ENCODE measurements at places on chromosomes 6 and 20.
A peak's percentile ranks its signal among the peaks of the same experiment; 100 is the strongest.

DNA sequence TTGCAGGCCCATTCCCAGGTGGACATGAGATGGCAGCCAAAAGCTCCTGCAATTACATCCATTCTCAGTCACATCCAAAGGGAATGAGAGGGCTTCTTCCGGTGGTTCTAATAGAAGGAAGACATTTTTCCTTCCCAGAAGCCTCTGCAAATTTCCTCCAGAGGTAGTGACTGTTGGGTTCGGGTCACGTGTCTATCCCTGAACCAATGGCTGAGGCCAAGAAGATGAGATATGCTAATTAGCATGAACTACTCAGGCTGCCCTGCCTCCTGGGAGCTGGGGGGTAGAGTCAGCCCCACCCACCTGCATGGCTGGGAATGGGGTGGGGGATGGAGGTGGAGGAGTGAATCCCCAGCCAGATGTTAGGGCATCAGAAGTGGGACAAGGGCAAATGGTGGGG is 61.3 kb upstream of the IYD start:
- DNase-seq, result no peak

DNA sequence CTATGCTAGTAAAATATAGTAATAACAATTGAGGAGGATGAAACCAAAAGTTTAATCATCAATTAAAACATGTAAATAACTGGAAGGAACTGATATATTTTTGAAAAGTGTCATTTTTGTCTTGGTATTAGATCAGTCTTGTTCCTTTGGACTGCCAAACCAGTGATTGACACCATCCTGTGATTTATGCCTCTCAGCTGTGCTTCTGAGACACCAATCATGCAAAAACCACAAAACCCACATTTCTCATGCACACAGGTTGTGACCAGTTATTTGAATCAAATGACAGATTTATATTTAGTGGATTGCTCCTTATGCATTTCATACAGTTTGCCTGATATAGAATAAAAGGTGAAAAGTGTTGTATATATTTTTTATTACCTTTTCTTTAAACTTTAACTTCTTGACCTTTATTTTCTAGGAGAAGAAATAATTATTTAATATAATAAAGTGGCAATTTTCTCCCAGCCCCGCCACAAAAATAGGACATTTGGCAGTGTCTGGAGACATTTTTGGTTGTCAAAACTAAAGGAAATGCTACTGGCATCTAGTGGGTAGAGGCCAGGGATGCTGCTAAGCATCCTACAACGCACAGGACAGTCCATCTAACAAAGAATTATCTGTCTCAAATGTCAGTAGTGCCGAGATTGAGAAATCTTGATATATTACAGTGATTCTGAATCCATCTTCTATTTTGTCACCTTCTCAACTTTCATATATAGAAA is 383.6 kb downstream of the BCKDHB start:
- DNase-seq, result no peak

DNA sequence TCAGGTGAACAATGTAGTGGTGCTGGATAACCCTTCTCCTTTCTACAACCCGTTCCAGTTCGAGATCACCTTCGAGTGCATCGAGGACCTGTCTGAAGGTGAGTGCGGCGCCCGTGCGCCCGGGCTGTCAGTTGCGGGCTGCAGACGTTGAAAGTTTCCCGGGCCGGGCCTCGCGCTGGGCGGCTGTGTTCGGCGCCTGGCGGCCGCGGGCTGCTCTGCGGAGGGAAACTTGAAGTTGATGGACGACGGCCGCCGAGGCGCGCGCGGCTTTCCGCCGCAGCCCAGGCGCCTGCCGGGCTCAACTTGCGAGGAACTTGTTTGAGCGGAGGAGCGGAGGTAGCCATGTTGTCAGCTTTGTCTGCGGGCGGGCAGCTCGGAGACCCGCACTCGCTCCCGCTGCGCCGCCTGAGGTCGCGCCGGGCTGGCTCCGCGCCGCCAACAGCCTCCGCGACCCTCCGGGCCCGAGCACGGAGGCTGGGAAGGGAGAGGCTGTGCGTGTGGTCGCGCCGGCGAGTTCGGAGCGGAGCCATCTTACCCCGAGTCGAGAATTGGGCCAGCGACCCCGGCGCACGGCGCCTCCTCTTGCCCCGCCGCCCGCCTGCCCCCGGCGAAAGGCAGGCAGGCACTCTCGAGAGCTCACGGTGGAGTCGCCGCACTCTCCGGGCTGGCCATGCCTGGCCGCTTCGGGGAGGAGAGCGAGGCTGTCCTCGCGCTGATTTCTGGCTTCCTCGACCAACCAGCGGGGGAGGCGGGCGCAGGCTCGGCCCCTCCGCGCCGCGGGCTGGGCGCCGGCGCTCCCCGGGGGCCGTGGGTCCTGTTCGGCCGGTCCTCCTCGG is 691 bp downstream of the ASF1A start:
- peak; percentile 54 for DNase-seq

- DNase-seq, result no peak
Measured at GRCh38 chr20:19850198-19850533, 92.1 kb downstream of the RIN2 start.

GRCh38 chr6:54260025-54260424 is 48.2 kb upstream of the TINAG start:
- DNase-seq, result no peak

DNA sequence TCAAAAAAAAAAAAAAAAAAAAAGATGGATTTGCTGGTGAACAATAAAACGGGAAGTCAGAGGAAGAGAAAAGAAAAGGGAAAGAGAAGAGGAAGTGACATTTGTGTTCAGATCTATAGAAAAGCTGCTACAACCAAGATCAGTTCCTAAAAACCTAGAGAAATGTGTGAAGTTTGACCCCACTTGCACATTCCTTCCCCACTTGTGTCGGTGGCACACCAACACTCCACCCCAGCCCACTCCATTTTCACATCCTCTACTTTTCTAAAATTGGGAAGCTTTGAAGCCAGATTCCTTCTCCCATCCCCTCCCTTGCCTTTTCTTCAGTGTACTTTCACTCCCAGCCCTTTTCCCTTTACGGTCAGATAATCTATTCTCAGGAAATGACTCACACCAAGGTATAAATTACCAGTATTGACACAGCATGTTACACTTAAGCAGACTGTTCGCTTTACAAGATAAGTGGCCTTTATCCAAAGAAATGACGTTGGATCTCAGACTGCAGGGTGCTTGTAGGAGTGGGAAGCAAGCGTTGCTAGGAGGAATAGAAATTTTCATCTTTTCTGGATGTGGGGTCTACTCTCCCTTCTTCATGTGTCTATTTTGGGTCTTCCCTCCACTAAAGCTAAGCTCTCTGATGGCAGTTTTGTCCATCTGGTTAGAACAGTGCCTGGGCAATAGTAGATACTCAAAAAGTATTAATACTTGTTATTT is 92.5 kb upstream of the ADGRF1 start:
- DNase-seq, result no peak

- DNase-seq, result peak; percentile 21
Measured at GRCh38 chr20:50450881-50451752, 59.1 kb upstream of the PTPN1 start.

DNA sequence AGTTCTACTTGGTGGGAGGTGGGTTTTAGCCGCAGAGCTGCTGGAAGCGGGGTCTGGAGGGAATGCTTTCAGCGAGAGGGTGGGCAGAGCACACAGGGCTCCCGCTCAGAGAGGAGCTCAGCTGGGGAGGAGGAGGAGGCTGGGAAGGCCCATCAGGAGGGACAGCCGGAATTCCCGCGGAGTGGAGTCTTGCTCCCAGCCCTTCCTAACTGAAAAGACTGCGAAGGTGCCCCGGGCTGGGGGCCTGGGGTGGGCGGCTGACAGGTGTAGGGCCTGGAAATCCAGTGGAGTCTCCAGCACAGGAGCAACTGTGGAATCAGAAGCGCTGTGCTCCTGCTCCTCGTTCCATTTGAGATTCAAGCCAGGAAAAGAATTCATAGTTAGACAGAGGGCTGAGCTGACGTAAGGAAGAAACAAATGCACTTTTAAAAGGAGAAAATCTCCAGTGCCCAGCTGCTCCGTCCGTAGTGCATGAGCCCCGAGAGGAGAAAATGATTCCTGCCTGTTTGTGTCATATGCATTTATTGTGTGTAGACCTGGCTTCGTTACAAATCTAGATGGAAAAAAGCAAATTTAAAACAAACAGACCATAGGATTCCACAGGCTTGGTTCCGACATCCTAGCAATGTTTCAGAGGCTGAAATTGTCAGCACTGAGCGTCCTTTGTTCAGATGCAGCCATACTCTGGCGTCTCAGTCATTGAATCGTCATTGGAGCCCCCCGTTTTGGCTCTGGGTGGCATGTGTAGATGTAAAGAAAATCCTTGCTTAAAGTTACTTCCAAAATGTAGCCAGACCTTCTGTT is 197.7 kb downstream of the SMOC2 start:
- no peak for DNase-seq

GRCh38 chr6:105611606-105612005 is 208.7 kb upstream of the PREP start:
- no peak for DNase-seq

- peak; percentile 20 for DNase-seq
Measured at GRCh38 chr6:149862922-149863697, 1.0 kb downstream of the LRP11 start.

DNA sequence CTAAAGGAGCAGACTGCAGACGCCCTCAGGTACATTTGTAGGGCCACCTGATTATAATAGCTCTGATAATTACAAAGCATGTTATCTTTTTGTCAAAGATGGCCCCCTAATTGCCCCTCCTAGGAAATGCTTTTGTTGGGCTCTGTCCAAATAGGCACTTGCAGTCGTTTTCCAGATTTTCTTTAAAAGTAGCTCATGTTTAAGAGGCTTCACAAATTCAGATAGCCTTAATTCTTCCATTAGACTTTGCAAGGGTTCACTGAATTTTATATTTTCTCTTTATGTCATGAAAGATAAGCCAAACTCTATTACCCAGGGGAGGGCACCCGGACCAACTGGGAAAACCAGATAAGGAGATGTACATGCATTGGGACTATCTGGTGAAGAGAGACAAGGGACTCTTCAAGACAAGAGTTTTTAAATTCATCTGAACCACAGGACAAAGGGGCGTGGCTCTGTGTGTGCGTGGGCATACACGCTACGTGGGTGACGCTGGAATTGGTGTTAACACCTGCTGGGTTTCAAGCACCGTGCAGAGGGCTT is 95.6 kb downstream of the TOX2 start:
- DNase-seq, result no peak

DNA sequence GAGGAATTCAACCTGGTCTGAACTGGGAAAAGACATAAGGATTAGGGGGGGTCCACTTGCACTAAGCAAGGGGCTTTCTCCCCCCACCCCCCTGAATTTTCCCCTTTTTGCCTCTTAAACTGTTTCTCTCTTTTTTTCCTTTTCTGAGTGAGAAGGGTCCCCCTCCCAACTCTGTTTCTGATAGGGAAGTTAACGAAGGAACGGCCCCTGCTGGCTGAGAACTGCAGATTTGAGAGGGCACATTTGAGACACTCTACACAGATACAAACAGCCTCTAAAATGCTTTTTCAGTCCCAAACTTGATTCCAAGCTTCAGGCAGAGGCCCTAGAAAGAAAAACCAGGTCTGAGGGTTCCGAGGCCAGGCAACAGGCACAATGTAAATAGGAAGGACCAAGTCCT is 91.7 kb downstream of the JARID2 start:
- DNase-seq, result no peak

GRCh38 chr6:45450831-45451230 is 73.1 kb upstream of the SUPT3H start:
- no peak for DNase-seq

DNA sequence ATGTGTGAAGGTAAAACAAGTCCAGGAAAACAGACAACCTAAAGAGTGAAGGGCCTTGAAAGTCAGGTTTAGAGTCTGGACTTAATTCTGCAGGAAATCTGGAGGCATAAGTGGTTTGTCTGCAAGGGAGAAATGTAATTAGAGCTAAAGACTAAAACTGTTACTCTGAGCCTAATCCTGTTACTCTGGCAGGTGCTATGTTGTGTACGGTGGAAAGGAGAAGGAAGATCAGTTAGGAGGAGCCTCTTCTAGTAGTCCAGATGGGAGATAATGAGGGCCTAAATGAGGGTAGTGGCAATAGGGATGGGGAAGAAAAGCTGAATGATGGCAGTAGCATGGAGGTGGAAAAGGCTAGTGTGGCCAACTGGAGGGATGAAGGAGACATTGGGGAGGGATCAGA is 118.5 kb downstream of the PDSS2 start:
- DNase-seq, result no peak

DNA sequence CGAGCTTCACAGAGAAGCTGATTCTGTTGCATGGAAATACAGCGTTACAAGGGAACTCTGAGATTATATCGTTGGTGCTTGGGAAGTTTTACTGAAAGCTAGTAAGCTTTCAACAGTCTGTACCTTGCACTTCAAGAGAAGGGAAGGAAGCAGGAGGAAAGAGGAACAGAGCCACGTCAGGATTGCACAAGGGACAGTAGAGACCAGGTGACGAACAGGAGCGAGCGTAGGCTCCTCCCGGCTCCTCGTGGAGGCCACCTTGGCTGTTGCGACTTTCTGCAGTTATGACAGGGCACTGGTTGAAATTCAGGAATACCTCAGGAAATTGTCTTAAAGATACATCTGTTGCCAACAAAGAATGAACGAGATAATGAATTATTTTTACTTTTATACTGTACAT is 18.8 kb downstream of the RTF2 start:
- no peak for DNase-seq

DNA sequence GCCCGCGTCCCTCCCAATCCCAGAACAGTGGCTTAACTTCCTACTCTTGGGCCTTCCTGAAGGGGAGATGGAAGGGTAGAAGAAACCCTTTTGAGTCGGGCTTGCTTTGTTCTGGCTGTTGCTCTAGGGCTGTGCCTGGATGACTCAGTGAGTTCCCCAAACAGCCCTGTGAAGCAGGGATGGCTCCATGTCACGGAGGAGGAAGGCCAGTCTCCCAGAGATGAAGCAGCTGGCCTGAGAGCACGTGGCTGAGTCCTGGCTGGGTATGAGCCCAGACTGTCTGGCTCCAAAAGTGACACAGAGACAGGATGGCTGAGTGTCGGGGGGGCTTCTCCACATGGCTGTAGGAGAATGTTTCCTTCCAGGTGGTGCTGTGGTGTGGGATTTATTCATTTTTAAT is 4.6 kb downstream of the SYTL3 start:
- no peak for DNase-seq

DNA sequence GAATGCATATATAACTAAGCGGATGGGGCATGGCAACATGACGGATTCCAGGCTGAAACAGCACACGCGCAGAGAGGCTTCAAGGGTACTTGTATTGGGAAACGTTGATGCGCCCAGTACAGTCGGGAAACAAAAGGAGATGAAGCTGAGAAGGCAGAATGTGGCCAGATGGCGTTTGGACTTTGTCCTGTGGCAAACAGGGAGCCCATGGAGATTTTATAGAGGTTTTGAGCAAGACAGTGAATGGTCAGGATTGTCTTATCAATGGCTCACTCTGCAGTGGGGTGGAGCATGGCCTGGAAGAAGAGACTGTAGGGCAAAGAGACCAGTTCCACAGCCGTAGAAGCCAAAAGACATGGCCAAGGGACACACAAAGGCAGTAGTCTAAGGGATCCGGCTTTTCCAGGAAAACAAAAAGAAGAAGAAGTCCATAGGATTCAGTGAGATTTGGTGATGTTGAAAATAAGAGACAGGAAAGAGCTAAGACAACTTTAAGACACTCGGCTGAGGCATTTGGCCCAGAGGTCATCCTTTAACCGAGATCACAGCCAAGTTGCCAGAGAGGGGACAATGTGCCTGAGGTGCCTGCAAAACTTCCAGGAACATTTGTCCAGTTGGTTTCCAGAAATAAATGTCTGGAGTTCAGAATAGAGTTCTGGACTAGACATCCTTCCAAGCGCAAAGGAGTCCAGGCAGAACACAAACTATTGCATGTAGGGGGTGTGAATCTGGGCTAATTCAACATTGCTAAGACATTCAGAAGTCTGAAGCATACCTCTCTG is 123.0 kb upstream of the RREB1 start:
- DNase-seq, result no peak

- peak; percentile 6 for DNase-seq
Measured at GRCh38 chr6:113980937-113981554, 10.1 kb upstream of the HDAC2 start.

- no peak for DNase-seq
Measured at GRCh38 chr20:58655328-58656107, 4.4 kb downstream of the STX16 start.

All from CD4-positive, alpha-beta T cell treated with Interleukin-15 for 4 hours (primary cell).